Mesenchymal stem cell (in vitro differentiated cells and primary cell): ENCODE measurements at places on chromosomes 1 and 21.

DNA sequence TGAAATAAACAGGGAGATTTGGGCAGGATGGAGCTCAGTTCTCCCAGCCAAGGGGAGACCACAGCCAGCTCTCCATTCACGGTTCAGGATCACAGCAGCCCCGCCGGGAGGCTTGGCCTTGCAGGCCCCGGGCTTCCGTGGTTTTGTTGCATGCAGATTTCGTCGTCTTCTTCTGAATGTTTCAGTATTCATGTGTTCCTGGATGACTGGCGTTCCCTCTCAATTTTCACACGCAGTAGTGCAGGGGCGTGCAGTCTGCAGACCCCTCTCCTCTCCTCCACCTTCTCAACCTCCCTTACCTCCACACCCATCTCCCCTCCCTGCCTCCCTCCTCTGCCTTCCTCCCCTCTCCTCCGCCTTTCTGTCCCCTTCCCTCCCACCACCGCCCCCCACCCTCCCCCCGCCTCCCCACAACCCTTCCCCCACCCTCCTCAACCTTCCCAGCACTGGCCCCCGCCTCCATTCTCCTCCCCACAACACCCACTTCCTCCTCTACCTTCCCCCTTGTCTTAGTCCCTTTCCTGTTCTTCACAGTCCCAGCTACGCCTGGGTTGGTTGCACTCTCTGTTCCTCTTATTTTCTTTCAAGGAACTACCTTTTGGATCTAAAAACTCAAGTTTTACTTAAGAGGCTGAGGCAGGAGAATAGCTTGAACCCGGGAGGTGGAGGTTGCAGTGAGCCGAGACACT is 8.4 kb upstream of the SLC19A1 start:
- DNase-seq, result no peak

- DNase-seq, result no peak
These were observed 828.2 kb upstream of the NCAM2 start for GRCh38 chr21:20169812-20170576.

DNA sequence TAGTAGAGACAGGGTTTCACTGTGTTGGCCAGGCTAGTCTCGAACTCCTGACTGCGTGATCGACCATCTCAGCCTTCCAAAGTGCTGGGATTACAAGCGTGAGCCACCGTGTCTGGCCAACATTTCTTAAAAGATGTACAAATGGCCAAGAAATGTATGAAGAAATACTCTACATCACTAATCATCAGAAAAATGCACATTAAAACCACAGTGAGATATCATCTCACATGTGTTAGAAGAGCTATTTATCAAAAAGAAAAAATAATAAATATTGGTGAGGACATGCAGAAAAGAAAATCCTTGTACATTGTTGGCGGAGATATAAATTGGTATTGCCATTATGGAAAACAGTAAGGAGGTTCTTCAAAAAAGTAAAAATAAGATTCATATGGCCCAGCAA is 33.6 kb upstream of the TNFSF18 start:
- no peak for DNase-seq

DNA sequence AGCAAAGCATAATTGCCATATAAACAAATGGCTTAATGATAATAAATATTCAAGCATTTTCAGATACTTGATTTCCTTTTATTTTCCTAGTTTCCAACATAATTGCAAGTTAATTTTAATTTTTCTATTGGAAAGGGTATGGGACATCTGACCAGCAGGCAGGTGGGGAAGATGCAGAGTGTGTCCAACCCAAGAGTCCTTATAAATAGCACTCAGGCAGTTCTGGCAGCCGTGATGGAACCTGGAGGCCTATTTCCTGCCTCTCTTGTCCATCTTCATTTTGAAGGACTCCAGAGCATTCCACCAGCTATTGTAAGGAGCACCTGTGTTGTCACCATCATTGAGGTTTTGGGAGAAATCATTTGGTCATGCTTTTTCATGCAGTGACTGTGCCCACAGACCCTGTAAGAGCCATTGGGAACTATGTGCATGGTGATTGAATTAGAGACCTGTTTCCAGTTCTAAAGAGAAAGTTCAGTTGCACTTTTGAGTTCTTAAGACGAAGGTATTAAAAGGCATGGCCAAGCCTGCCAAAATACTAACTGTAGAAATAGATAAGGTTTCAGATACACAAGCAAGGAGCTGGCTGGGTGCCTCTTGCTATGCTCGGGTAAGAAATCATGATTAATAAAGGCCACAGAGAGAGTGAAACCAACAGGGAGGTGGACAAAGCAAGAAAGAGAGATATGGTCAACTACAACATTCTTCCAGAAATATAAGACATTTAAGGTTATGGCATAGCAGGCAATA is 92.3 kb downstream of the SPATA46 start:
- DNase-seq, result no peak

- no peak for DNase-seq
These were observed 1530.1 kb upstream of the TPTE start for GRCh38 chr21:8991088-8991907.

GRCh38 chr1:160610569-160611242 is 31.4 kb upstream of the CD84 start:
- no peak for DNase-seq

GRCh38 chr1:38044221-38045215 is 2.1 kb downstream of the POU3F1 start:
- no peak for DNase-seq

DNA sequence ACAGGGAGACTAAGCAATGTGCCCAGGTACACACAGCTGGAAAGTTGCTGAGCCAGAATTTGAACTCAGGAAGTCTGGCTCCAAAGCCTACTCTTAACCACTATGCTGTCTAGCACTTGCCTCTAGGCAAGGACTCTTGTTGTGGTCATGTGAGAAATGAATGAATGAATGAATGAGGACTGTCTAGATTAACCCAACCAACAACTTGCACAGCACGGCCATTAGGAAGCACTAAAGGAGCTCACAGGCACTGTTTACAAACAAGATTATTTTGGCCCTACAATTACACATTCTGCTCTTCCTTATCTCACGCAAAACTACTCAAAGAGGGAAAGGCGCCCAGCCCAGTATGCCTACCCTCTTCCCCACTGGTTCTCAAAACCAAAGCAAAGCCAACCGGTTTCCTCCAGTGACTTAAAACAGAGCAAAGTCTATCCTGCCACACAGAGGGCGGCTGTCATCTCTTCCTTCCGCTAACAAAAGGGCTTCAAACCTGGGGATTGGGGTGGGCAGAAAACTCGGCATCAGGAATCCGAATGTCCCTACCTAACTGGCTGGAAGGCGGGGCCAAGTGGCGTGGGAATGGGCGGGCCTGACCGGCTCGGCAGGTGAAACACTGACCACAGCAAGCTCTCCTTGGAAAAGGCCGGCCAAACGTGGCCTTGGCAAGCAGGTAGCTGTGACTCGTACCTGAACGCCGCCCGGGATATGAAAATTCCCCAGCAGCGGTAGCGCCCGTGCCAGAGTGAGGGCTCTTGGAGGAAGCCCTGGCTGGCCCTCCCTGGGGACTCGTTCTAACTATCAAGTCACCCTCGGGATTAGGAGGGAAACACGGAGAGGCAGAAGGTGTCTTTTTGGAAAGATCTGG is 948 bp downstream of the STK40 start:
- DNase-seq, result peak; percentile 72

DNA sequence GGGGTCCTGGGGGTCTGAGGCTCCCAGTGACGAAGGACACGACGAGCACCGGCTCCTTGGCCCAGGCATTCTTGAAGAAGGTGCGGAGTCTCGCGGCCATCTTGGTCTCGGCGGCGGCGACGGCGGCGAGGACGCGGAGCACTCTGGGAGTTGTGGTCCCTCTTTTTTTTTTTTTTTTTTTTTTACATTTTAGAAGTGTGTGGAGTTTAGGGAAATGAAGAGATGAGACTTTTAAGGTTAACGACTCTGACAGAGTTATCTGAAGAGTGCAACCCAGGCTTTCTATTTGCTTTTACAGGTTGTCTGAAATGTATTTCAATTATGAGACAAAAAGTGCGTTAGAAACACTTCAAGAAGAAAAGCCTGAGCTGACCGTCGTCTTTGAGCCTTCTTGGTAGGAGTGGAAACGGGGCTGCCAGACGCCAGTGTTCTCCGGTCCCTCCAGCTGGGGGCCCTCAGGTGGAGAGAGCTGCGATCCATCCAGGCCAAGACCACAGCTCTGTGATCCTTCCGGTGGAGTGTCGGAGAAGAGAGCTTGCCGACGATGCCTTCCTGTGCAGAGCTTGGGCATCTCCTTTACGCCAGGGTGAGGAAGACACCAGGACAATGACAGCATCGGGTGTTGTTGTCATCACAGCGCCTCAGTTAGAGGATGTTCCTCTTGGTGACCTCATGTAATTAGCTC is 9.7 kb downstream of the OR2B11 start:
- peak; percentile 49 for DNase-seq

- DNase-seq, result no peak
These were observed 24.1 kb downstream of the A3GALT2 start for GRCh38 chr1:33296824-33297223.

- peak; percentile 74 for DNase-seq
These were observed 6.3 kb downstream of the INTS11 start for GRCh38 chr1:1318131-1318652.

GRCh38 chr1:21704145-21704544 is 35.0 kb upstream of the RAP1GAP start:
- DNase-seq, result no peak

- DNase-seq, result no peak
These were observed 144.7 kb downstream of the PCBP3 start for GRCh38 chr21:45788198-45788597.

- no peak for DNase-seq
These were observed 76.4 kb upstream of the MAN1A2 start for GRCh38 chr1:117290890-117291289.

GRCh38 chr1:32496127-32496526 is 31.3 kb downstream of the ZBTB8B start:
- peak; percentile 48 for DNase-seq

DNA sequence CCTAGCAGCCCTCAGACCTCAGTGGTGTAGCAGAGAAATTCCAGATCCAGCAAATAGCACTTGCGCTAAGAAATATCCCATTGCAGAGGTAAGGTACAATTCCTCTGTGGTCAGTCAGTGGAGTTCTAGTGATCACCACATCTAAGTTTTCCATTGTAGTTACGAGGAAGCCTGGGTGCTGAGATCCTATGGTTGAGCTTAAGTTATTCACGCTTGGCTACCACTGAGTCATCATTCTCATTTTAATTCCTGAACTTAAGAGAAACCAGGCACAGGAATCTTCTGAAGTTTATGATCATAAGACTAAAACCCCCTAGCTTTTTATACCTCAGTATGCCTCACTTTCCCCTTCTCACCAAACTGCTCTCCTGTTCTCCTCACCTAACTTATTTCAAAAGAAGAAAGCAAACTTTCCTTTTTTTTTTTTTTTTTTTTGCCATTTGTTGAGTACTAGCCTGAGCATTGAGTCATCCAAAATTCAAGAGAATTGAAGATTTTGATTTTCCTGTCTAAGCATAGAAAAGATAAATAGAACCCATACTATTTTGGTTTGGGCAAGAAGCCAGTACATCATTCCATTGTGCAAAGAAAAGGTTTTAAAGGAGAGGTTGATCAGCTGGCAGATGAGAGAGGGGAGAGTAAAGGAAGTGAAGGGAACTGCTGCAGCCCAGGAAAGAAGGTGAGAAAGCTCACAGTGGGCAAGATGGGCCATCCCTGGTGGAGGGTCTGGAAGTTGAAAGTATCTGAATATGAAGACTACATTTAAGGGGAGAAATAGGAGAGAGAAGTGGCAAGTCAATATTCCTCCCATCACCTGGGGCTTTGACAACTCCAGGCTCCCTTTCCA is 39.9 kb downstream of the SERBP1 start:
- peak; percentile 43 for DNase-seq

- DNase-seq, result peak; percentile 61
These were observed 629 bp downstream of the TAF5L start for GRCh38 chr1:229625071-229625914.

- no peak for DNase-seq
These were observed 41.5 kb upstream of the MRPS6 start for GRCh38 chr21:34031835-34032370.

GRCh38 chr1:182249201-182249676 is 142.4 kb downstream of the GLUL start:
- no peak for DNase-seq

DNA sequence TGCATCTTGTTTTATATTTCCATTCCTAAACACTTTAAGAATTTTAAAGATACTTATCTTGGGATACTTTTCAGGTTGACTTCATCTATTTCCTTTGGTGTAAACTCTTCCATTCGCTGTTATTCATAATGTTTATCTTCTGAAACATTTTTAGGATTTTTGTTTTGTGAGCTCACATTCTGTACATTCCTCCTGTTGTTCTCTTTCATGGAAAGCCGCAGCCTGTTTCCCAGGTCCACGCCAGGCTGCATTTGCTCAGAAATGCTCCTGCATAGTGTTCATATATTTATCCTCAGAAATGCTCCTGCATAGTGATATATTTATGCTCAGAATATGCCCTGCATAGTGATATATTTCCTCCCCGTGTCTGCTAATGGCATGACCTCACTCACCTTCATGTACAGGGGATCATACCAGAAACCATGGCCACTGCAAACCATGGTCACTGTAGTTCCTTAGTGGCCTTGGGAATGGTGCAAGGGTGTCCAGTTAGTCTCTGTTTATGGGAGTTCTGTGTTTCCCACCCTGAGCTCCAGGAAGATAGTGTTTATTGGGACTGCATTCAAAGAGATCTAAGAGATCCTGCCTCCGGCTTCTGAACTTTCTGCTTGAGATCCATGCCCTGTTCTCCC is 153.9 kb upstream of the GREM2 start:
- peak; percentile 47 for DNase-seq

GRCh38 chr1:21449906-21450305 is 10.0 kb downstream of the NBPF3 start:
- DNase-seq, result no peak

DNA sequence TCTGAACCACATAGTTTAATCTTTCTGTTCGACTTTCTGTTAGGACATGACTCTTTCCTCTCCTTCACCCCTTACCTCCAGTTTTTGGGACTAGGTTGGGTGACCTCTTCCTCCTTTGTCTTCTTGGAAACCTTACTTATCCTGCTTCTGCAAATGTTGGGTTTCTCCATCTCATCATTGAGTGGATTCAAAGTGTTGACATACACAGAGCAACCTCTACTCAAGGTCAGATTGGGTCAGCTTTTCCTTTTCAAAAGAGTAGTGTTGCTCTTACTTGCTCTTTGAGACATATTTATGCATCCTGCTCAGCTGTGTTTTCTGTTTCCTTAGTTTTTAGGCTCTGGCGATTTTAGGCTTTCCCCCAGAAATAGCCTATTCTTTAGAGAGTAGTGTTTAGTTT is 3.7 kb downstream of the CAMTA1 start:
- no peak for DNase-seq

DNA sequence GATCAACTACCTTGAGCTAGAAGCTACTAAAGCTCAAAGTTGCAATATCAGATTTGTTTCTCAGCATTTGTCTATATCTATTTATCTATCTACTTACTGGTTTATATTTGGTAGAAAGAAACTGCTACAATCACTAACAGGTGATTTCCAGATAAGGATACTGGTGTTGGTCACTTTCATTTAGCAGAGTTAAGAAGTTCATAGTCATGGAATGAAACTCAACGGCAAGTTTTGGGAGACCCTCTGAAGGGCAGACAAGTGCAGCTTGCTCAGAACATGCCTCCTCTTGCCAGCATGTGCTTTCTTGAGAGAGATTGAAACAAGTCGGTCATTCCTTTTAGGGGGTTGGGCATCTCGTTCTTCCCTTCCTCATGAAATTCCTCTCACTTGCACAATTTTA is 296.5 kb downstream of the GRIK1 start:
- no peak for DNase-seq

- peak; percentile 99 for DNase-seq
These were observed 56.4 kb downstream of the HLCS start for GRCh38 chr21:36909901-36910561.

- no peak for DNase-seq
These were observed 139.1 kb upstream of the ZC3H11B start for GRCh38 chr1:219751870-219752507.

GRCh38 chr1:211986628-211987254 is 48.6 kb downstream of the INTS7 start:
- DNase-seq, result no peak
